ENCODE measurements at places on chromosomes 3 and 15. TPM values are rescaled to one million over a fixed set of nuclear protein-coding genes. Genes with fewer than 3 reads are reported as not detected.

- no peak for DNase-seq
Measured at GRCh38 chr15:65401611-65402240, 21.0 kb downstream of the IGDCC4 start.

ARNT2 gene
- 2.8 TPM for total RNA-seq

GRCh38 chr15:70241561-70242320, 144.0 kb upstream of the TLE3 start:
- DNase-seq = no peak

CYP1A2 gene
- 0.10 TPM for total RNA-seq

Measured in skin of body (tissue), 3 donors.